ENCODE measurements at places on chromosomes 2 and 18.

DNA sequence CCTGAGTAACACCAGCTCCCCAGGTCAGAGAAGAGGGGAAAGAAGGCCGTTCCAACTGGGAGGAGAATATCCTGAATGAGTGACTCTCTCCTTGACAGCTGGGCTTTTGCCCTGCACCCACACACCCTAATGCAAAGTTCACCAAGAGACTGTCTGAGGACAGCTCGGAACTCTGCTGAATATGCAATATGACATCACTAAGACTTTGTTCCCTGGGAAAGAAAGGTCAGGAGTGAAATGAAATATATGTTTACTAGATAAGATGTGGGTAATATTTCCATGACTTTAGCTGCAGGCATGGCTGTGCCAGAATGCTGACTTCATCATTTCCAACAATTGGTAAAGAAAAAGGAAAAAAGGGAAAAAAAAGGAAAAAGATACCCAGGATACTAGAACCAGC lies 488.2 kb upstream of the RAB6C start:
- DNase-seq: no peak

GRCh38 chr2:110843496-110843895 lies 111.1 kb downstream of the ACOXL start:
- no peak for DNase-seq

- no peak for DNase-seq
These were observed 179.0 kb downstream of the KLHL29 start for GRCh38 chr2:23563673-23564614.

DNA sequence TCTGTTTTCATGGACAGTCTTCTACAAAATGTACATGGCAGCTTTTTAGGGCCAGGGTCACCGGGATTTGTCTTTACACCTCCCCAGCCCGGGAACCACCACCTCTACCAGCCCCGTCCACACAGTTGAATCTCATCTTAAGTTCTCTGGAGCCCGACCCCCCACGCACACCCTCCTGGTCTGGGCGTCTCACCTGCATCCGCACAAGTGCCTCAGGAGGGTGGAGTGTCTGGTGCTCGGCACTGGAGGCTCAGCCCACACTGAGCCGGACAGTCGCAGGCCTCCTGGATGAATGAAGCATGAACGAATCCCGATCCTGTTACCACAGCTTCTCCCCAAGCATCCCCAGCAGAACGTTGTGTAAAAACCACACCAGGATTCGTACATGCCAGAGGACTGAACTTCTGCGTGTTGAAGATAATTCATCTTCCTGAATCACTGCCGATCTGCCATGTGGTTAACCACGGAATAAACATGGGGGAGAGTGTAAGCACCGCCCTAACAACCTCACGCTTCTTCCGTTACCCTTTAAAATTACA lies 162.0 kb downstream of the RTP5 start:
- no peak for DNase-seq

GRCh38 chr2:28444956-28445355 lies 50.9 kb upstream of the PLB1 start:
- DNase-seq: no peak

- DNase-seq: peak; percentile 23
These were observed 17.1 kb upstream of the NFE2L2 start for GRCh38 chr2:177281400-177282180.

GRCh38 chr18:48296581-48296980 lies 112.6 kb downstream of the ZBTB7C start:
- no peak for DNase-seq

DNA sequence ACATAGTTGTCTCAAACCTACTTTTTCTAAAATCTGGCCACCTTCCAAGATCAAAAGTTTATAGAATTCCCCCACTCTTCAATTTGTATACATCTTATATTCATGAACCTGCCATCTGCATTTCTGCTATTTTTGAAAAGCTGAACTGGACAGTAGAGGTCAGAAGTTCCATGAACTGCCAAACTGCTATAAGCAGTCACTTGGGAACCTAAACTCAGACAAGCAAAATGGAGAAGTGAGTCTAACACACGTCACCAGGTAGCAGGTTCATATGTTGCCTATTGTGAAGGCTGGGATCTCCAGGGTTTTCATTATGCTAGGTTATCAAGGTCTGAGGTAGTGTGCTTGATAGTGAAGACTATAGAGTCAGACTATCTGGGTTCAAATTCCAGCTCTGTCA lies 2.0 kb upstream of the MYO1B start:
- DNase-seq: no peak

DNA sequence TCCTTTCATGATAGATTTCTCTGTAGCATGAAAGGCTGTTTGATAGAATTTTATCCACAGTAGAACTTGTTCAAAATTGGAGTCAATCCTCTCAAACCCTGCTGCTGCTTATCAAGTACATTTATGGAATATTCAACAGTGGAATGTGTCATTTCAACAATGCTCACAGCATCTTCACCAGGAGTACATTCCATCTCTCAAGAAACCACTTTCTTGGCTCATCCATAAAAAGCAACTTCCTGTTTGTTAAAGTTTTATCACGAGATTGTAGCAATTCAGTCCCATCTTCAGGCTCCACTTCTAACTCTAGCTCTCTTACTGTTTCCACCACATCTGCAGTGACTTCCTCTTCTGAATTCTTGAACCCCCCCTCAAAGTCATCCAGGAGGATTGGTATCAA lies 29.4 kb downstream of the PDCL3 start:
- no peak for DNase-seq

- DNase-seq: no peak
These were observed 1.5 kb downstream of the SLC39A10 start for GRCh38 chr2:195658541-195658890.

DNA sequence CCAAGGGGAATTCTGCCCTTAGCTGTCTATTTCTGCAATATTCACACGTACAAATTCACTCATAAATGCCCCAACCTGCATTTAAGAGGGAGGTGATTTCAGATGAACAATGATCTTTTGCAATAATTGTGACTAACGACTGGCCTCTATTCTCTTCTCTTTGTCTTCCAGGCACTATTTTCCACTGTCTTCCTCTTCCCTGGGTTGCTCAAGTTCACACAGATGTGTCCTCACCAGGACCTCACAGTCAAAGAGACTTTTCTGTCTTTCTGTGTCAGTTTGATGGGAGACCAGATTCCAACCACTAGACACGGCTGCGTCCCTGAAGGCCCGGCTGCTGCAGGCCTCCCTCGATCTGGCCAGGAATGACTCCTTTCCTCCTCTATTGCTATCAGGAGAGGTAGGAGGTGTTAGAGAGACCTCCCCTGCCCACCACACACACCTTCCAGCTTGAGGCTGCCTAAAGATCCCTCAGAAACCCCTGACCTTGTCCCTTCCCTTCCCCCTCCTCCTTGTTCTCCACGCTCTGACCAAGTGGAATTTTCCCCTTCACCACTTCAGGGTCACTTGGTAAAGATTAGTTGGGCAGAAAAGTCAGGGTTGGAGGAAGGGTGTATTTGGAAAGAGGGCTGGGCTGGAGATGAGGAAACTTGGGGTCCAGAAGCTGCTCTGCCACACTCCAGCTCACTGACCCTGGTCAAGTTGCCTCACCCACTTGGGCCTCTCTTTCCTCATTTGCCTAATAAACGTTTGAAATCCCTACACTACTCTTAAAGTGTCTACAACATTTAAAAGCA lies 109.2 kb upstream of the COPS8 start:
- no peak for DNase-seq

DNA sequence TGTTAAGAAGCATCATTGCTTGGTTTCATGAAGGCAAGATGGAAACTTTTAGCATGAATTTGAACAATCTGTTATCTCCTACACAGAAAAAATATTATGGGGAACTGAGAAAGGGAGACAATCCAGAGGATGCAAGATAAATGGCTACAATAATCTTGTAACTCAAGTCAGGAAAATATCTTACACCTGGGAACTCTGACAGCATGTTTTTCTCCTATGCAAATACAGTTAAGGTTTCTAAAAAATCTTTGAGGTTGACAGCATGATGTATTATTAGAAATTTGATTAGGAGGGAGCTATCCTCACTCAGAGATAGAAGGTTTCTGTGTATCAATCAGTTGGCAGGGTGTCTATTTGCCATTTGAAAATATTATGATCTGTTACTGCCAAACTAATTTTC lies 75.6 kb downstream of the GPD2 start:
- no peak for DNase-seq

GRCh38 chr2:156155319-156155718 lies 177.2 kb downstream of the NR4A2 start:
- no peak for DNase-seq

DNA sequence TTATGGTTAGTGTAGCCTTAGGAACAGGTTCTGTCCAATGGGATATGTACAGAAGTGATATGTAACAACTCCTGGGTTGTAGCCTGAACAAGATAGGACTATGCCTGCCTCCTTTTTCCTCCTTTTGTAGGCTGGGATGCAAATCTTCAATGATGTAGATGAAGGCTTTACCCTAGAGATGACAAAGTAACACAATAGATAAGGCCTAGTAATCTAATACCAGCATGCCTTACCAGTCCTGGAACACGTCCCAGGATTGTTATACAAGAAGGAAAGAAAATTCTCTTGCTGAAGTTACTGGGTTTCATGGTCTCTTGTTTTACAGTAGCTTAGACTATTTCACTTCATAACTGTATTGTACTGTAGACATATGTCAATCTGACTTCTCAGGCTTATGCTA lies 192.1 kb downstream of the OTX1 start:
- DNase-seq: no peak

GRCh38 chr2:147364597-147364996 lies 480.2 kb upstream of the ACVR2A start:
- peak; percentile 13 for DNase-seq

- DNase-seq: no peak
These were observed 58.7 kb downstream of the FAM124B start for GRCh38 chr2:224343226-224343625.
